Stimulated activated CD4-positive, alpha-beta T cell treated with anti-CD3 and anti-CD28 coated beads, Interleukin-2, amount 100 ng/mL, for 24 hours (primary cell): ENCODE measurements at places on chromosomes 11 and 22.

GRCh38 chr11:64803846-64804345 lies 882 bp upstream of the MAP4K2 start:
- no peak for DNase-seq

GRCh38 chr22:25131198-25131887 lies 68.3 kb upstream of the CRYBB3 start:
- no peak for DNase-seq

DNA sequence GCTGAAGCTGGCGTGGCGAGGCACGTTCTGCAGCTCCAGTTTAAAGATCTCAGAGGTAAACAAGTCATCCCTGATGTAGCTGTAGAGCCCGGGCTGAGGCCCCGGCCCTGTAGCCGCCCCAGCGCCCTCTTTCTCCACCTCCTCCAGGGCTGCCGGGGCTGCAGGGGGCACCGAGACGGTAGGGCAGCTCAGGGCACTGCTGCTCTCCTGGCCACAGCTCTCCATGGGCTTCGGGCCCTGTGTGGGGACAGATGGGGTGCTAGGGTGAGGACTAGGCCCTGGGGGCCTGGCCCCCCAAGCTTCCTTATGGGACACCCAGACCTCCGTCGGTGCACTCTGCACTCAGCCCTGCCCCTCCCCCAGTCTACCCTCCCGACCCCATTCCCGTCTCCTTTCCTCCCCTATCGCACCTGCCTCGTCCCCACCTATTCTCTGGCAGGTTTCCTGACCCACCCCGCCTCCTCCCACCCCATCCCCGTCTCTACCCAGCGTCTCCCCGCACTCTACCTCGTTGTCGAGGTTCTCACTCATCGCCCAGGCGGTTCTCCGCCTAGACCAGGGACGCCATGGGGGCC lies 559 bp downstream of the RANBP1 start:
- DNase-seq, result no peak

- no peak for DNase-seq
Measured at GRCh38 chr11:36065436-36065835, 121.6 kb downstream of the LDLRAD3 start.

DNA sequence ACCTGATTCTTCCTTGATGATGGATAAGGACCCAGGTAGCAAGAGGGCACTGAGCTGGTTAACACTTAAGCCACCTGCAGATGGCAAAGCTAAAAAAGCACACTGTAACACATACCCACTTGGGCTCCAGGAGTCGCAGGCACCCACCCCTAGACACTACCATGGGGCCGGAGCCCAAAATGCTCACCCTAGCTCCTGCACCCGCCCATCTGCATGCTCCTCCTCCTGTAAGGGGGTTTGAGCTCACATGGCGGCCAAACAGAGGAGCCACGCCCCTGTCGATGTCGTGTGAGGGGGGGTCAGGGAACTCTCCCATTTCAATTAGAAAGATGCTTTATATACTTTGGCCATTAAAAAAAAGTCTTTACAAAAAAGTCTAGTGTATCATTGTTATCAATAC lies 370.7 kb downstream of the DLG2 start:
- no peak for DNase-seq
